Muscle of leg (tissue), 16 donors: ENCODE measurements at places on chromosomes 6 and 20.

DNA sequence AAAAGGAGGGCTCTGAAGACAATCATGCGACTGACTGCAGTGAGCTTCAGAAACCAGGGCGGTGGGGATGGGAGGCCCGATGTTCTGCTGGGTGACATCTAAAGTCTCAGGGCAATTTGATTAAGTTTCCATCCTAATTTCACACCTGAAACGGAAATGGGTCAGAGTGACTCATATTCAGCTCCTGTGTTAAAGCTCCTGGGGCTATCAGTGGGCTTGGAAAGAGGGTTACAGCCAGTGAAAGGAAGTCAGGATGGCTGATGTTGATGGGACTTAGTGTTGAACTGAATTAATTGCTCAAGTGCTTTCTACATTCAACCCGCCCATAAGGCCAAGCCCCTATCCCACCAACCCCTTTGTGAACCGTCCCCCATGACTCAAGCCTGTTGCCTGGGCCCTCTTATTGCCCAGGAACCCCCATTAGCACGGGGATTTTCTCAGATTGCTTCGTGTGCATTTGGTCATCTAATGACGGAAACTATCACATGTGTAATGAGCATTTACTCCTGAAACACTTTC, 47.1 kb upstream of the TBC1D7 start:
- DNase-seq: no peak

DNA sequence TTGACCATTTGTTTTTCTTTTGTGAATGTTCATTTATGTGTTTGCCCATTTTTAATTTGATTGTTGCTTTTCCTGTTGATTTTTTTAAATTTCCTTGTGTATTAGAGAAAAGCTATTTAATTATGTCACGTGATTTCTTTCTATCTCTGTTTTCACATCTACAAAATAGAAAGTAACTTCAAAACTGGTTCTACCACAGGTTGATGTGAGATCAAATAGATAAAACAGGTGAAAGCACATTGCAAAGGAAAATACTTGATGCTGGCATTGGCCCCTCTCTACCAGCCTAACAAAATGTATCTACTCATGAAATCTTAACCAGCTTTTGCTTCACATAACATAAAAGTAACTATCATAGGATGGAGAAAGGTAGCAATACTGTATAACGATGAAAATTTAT, 129.2 kb downstream of the TMEM242 start:
- no peak for DNase-seq

DNA sequence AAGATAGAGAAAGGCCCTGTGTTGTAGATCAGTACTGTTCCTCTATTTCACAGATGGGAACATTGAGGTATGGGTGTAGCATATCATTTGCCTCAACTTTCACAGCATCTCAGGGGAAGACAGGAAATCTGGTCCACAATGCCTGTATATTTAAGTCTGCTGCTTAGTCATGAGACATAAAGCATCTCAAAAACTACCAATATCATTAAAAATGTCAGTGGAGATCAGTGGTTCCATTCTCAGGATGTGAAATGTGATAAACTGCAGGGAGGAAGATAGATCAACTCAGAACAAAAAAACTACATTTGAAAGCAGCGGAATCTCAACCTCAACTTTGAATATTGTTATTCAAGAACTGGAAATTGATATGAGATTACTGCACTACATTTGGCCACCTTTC, 192.9 kb upstream of the PREP start:
- no peak for DNase-seq

GRCh38 chr6:44868335-44868668, 459.8 kb upstream of the RUNX2 start:
- DNase-seq: no peak

DNA sequence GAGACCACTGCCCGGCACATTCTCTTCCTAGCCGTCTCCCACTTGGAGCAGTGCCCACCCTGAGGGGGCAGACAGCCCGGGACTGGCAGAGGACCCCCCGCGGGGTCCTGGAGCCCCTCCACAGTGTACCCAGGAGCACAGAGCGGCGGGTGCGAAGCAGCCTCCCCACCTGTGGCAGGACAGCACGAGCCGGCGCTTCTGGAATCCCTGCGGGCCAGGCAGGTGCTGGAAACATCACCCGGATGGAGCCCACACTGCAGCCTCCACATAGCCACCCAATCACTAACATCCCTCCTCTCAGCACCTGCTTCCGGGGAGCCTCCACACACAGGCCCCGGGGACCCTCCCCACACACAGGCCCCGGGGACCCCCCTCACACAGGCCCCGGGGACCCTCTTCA, 18.7 kb downstream of the GATA5 start:
- no peak for DNase-seq

DNA sequence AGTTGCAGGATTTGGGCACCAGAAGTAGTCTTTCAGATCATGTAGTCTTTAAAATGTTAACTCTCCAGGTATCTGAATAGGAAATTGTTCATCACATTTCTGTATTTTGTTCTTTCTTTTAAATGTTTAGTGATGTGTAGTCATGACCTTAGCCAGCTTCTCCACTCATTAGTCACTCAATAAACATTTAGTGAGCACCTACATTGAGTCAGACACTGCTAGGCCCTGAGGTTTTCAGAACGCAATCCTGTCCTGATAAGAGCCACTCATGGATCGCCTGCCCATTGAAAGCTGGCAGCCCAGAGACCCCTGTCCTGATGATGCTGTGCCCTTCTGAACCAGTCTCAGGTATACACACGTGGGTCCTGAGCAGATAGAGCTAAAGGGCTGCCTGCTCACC, 163.4 kb upstream of the HEY2 start:
- DNase-seq: no peak

- peak; percentile 75 for DNase-seq
These were observed 103.0 kb downstream of the EDN3 start for GRCh38 chr20:59403261-59403961.

GRCh38 chr6:134413241-134413643, 95.3 kb upstream of the SGK1 start:
- no peak for DNase-seq

GRCh38 chr6:125170376-125170775, 16.8 kb downstream of the TPD52L1 start:
- no peak for DNase-seq

GRCh38 chr6:31368461-31368860, 11.5 kb upstream of the HLA-B start:
- DNase-seq: no peak

- no peak for DNase-seq
These were observed 158.5 kb downstream of the TBC1D32 start for GRCh38 chr6:121175827-121176226.

GRCh38 chr6:5547556-5547955, 286.2 kb downstream of the FARS2 start:
- DNase-seq: peak; percentile 25

- DNase-seq: peak; percentile 73
These were observed 30.8 kb downstream of the IL20RA start for GRCh38 chr6:137013738-137014602.

DNA sequence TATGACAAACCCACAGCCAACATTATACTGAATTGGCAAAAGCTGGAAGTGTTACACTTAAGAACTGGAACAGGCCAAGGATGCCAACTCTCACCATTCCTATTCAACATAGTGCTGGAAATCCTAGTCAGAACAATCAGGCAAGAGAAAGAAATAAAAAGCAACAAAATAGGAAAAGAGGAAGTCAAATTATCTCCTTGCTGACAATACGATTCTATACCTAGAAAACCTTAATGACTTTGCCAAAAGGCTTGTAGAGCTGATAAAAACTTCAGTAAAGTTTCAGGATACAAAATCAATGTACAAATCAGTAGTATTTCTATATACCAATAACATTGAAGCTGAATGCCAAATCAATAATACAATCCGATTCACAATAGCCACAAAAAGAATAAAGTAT, 32.4 kb downstream of the OR5V1 start:
- DNase-seq: no peak

DNA sequence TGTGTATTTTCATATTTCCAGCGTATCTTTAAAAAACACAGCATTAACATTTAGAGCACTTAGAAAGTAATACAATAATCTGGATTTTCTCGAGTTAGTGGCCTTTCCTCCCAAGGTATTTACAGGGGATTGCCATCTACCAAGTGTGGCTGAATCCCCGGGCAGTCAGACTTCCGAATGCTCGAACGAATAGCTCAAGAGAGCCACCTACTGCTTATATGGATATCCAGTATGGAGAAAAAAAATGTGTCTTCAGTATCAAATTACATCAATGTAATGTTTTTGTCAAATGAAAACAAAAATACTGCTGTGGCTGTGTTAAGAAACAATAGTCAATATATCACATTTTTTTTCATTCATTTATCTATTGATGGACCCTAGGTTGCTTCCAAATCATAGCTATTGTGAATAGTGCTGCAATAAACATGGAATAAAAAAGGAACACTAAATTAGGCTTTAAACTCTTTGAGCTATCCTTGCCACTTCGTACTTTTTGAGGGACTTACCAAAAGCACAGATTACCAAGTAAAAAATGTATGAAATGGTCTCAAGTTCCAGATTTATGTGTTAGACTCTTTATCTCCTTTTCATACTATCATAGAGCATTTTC, 654.5 kb upstream of the PTCHD4 start:
- DNase-seq: peak; percentile 59

DNA sequence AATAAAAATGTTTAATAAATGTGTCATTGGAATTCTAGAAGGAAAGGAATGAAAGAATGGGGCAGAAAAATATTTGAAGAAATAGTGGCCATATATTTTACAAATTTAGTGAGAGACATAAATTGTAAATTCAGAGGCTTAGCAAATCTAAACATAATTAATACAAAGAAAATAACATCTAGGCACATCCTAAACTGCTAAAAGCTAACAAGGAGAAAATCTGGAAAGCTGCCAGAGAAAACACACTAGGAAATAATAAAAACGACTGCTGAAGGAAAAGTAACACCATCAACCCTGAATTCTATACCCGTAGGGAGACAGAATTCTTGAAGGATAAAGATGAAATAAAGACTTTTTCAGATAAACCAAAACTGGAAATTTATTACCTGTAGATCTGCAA, 23.8 kb downstream of the CYB5R4 start:
- DNase-seq: no peak

DNA sequence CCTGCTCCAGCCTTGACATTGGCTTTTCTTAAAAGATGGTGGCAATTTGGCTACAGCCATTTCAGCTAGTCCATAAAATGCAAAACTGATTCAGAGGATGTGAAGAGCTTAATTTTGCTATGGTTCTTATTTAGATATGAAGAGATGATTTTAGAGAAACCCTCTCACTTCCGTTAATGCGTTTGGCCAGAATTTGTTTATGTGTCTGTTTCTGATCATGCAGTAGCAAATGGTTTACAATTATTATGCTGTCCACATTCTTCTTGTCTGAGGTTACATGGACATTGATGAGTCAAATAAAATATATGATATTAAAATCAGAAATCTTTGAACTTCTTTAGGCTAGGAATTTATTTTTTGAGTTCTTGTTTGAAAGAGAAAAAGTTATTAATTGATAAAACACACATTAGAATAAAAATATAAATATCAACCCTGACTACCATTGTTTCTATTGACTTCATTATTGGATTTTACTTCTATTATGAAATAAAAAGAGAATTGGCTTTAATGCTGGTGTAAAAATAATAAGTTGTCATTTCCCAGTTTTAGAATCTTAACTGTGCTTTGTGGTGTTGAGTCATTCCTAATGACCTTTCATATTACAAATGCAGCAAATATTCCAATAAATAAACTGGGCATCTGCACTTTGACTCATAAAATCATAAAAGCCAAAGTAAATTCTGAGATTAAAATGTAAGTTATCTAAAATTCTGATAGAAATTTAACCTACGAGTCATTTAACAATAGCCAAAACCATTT, 1286.0 kb upstream of the GJE1 start:
- DNase-seq: no peak

- DNase-seq: peak; percentile 85
These were observed 1102.1 kb upstream of the FLRT3 start for GRCh38 chr20:15439551-15439950.

DNA sequence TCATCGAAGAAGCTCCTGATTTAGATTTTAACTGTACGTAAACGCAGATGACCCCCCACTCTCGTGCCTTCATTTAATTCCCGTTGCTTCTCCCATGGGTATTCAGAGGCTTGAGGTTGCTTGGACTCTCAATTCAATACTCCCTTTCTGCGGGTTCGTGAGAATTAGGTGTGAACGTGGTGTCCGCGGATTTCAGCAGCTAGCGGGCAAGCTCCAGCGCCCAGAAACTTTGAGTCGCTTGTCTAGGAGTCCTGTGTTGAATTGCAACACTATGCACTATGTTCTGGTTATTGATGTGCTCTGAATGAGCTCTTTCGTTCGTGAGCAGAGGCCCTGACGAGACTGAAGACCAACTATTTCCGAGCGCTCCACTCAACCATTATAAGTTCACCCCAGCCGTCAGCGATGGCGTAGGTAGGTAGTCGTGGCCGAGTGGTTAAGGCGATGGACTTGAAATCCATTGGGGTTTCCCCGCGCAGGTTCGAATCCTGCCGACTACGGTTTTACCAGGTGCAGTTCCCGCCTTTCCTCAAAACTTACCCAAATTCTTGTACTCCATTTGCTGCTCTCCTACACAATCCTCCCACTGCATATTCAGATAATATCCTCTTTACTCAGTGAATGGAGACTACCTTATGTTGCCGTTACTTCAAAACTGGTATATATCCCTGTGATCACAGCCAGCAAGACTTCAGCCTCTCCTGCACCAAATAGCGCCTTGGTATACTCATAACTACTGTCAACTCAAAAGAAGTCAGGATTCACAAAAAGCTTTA, 72.6 kb upstream of the ZNF184 start:
- no peak for DNase-seq

GRCh38 chr20:50405235-50405914, 104.8 kb upstream of the PTPN1 start:
- no peak for DNase-seq

DNA sequence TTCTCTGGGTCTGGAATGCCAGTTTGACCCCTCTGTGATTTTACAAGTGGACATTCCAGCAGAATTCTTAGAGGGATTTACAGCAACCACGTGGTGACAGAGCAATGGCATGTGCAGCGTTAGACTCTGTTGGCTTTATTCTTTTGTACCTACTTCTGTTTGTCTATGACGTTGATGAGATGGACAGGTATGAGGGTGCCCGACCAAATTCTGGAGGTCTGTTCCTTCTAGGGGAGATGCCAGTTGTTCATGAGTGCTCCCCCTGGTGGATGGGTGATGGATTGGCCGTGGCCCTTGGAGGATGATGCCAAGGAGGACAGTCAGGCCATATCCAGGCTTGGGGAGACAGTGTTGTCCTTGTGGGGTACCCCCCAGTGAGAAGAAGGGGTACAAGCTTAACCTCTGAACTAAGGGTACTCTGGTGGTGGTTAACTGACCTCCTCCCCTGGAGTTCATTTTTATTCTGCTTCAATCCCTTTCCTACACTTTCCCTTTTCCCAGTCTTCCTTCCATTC, 198.6 kb downstream of the DTNBP1 start:
- no peak for DNase-seq

DNA sequence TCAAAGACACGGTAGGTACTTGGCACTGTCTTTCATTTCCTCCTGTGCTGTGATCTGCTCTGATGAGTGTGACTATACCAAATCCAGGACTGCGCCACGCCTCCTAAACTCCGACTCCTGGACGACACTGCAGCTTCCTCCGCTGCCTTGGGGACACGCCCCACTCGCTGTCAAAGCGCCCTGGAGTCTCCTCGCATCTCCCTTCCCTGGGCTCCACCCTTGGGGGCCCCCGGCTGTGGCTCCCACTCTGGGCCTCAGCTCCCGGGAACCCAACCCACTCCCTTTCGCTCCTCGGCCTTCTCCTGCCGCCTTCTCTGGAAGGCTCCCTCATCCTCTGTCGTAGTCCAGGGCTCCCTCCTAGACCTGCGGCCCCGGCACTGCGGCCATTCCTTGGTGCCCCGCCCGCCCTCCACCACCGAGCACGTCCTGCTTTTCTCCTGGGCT, 61.2 kb downstream of the RSPH3 start:
- peak; percentile 48 for DNase-seq

GRCh38 chr20:60148885-60149284, 190.7 kb downstream of the CDH26 start:
- no peak for DNase-seq

- DNase-seq: no peak
These were observed 284.1 kb upstream of the MANEA start for GRCh38 chr6:95293257-95293656.
